Gastroesophageal sphincter (tissue), 4 donors: ENCODE measurements at places on chromosomes 6 and 20. TPM values are rescaled to one million over a fixed set of nuclear protein-coding genes. Genes with fewer than 3 reads are reported as not detected.

CST2 gene
- 0.87 TPM for total RNA-seq

TRDN gene
- not detected for total RNA-seq

C20orf144 gene
- not detected for total RNA-seq

DNA sequence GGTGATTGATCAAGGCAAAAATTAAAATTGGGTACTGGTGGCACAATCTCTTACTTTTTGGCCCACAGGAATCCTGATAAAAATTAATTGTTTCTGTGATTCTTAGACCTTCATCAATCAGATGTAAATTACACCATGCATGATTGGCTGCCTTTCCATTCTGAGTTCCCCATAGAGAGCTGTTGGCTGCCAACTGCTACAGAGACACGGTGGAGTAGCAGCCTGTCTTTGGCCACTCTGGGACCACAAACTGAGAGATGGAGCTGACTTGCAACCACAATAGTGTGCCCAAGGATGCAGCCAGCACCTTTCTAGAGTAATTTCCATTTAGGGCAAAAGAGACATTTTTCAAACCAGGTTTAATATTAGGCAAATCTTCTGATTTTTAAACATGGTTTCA lies 274.3 kb upstream of the MMS22L start:
- no peak for ATAC-seq

KCNG1 gene
- total RNA-seq: 0.46 TPM
